ENCODE measurements at places on chromosomes 3 and 15.

- DNase-seq, result no peak
These were observed 13.4 kb upstream of the SCN10A start for GRCh38 chr3:38829404-38829803.

DNA sequence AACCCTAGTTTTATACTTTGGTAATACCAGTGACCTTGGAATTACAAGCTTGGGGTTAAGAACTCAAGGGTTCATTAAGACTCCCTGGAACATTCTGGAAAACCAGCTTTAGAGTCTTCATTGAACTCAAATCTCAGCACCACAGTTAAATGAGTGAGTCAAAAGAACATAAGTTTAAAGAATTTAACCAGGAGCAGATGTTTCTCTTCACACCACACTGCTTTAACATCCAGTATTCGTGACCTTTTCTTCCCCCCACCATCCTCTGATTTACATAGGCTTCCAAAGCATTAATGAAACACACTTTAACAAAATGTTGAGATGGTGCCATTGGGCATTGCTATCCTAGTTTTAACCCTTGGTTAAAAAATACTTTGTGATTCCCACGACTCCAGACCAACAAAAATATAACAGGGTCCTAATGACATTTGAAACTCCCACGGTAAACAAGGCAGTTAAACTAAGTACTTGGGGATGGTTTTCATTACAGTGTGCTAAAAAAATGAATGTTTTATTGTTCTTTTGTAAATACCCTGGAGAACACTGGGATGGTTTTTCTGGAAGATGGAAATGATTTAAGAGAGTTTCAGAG is 123.9 kb downstream of the OXNAD1 start:
- DNase-seq, result no peak

DNA sequence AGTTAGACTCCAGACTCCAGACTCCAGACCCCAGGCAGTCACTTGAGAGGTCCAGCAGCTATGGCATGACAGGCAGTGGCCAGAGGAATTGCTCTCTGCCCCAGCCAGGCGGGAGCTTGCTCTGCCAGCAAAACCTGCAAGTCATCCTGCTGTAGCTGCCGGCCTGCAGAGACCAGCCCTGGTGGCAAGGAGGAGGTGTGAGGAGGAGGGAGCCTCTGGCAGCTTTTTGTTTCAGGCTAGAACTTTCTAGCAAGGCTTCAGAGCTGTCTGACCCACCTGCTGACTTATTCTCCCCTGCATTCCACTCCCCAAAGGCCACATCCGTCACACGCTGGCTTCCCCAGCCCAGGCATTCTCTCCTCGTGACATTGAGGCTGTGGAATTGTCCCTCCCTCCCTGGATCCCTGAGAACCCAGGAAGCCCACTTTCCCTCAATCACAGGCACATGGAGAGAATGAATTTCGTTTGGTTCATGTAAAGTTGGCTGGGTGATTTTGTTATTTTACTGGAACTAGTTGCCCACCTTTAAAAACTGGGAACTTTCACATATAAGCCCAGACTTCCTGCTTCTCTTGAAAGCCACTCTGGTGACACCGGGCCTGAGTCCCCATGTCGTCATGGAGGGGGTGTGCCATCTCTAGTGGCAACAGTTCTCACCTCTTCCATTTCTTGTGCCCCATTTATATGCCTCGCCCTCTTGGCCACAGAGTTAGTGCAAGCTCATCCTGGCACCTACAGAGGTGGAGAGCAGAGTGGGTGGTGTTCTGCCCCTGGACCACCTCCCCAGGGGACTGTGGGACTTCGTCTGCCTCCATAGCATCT is 82.7 kb downstream of the ABHD5 start:
- no peak for DNase-seq

DNA sequence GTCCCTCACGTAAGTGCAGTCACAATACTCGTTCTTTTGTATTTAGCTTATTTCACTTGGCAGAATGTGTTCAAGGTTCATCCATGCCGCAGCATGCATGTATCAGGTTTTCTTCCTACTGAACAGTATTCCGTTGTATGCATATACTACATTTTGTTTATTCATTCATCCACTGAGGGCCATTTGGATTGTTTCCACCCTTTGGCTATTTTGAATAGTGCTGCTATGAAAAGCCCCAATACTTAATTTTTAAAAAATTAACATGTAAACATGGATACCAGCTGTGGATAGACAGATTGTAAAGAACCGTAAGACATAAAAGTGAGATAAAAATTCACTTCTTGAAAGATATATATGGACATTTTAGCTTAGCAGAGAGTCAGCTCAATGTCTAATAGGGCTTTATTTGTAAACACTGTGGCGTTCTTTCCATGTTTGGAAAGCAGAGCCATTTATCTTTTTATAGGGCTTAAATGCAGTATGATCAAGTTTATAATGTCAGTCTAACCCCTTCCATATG is 115.9 kb downstream of the VPS8 start:
- DNase-seq, result no peak

GRCh38 chr3:10753964-10754363 is 62.1 kb upstream of the SLC6A11 start:
- DNase-seq, result no peak

DNA sequence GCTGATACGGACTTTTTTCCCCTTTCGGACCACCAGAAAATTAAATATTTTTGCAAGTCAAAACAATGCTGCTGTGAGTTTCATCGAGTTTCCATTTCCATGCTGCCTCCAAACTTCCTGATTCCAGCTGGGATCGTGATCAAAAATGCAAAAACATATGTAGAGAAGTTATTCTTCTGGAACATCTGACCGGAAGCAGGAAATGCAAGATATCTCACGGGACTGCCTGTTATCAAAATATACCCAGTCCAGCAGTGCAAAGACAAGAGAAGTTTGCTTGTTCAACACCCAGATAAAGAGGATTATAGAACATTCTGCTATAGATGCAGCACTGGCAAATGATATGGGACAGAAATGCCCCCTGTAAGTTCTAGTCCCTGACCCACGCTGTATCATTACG is 726.7 kb upstream of the NR2F2 start:
- DNase-seq, result no peak

DNA sequence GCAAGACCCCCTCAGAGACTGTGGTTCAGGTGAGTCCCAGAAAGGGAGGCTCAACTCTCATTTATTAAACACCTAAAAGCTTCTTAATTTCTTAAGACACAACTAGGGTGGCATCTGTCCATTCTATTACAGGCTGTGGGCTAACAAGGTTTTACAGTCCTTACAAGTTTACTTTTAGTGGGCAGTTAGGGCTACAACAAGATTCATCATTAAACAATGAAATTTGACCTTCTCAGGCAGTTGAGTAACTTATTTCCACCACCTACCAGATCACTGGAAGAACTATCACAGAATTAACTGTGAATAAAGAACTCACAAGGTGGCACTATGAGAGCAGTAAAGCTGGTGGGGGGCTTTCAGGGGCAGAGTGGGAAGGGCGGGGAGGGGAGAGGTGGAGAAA is 132.6 kb downstream of the PLD1 start:
- no peak for DNase-seq

GRCh38 chr15:79366691-79367090 is 55.8 kb downstream of the TMED3 start:
- no peak for DNase-seq

GRCh38 chr3:122533931-122534334 is 19.2 kb upstream of the KPNA1 start:
- no peak for DNase-seq

DNA sequence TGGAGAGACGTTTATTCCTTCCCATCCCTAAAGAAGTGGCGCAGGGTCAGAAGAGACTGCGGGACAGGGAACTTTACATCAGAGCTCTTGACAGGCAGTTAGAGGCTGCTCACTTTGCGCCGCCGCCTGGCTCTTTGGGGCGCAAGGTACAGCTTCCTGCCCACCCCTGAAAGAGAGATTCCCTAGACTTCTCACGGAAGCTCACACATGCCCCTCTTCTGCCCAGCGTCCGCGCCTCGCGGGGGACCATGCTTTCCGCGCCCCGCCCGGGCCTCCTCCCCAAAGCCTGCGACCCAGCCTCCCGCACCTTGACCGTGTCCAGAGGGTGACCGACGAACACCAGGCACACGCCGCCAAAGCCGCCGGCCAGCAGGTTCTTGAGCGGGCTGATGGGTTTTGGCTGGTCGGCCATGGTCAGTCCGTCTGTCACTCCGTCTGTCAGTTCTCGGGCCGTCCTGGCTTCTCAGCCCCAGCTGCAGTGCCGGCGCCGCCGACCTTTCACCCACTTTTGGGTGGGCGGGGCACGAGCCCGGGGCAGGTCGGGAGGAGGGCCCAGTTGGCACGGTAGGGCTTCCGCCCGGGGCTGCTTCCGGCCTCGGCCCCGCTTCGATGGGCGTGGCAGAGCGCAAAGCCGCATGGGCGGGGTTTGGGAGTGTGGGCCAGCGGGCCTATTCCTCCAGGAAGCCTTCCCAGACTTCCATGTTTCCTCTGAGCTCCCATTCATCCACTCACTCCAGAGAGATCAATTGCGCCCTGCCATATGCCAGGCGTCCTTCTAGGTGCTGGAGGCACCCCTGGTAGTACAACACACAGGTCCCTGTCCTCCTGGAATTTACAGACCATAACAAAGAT is at the start of gene SLC25A20:
SLC25A20 (minus strand) TSS at position 500 of the 852 bp plus-strand sequence; CDS start at position 412, 88 bp downstream.
- DNase-seq, result peak; percentile 64

GRCh38 chr3:195352895-195353488 is 82.0 kb upstream of the XXYLT1 start:
- DNase-seq, result no peak

- DNase-seq, result no peak
These were observed 124.0 kb upstream of the STT3B start for GRCh38 chr3:31408720-31409119.

GRCh38 chr3:141335531-141336061 is 32.7 kb upstream of the ZBTB38 start:
- DNase-seq, result no peak

GRCh38 chr15:83435202-83435601 is 11.9 kb upstream of the SH3GL3 start:
- DNase-seq, result no peak

DNA sequence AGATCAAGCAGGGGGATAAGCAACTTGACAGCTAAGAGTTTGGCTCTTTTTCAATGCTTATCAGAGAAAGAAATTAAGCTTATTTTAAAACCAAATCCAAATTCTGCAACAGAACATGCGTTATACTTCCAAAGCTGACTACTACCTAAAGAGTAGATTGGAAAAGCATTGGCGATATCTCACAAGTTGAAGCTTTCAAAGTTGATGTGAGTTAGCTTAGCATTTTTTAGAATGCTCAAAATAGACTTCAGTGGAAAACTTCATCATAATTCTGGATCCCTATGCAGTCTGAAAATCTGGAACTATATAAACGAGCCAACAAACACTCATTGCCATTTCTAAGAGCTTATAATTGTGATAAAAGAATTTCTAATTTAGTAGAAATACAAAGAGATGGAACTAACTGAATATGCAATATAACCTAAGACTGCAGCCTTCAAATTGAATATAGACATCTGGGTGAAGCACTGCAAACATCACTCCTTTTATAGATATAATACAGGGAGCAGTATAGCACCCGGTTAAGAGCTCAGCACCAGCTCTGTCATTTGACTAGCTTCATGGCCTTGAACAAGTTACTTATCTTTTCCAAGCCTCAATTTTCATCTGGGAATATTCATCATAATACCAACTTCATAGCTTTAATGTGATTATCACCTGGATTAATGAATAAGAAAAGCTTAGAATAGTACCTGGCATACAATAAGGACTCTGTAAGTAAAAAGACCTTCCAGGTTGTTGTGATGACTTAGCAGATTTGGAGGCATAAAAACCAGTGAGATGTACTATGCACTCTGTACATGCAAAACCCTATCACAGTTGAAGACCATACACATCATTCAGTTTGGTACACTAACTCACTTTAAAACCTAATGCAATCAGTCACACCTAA is 242.7 kb upstream of the TTC14 start:
- DNase-seq, result no peak

- DNase-seq, result peak; percentile 73
These were observed 185.6 kb downstream of the APBA2 start for GRCh38 chr15:29071232-29071881.

GRCh38 chr3:146166415-146166821 is 5.4 kb upstream of the PLOD2 start:
- no peak for DNase-seq

DNA sequence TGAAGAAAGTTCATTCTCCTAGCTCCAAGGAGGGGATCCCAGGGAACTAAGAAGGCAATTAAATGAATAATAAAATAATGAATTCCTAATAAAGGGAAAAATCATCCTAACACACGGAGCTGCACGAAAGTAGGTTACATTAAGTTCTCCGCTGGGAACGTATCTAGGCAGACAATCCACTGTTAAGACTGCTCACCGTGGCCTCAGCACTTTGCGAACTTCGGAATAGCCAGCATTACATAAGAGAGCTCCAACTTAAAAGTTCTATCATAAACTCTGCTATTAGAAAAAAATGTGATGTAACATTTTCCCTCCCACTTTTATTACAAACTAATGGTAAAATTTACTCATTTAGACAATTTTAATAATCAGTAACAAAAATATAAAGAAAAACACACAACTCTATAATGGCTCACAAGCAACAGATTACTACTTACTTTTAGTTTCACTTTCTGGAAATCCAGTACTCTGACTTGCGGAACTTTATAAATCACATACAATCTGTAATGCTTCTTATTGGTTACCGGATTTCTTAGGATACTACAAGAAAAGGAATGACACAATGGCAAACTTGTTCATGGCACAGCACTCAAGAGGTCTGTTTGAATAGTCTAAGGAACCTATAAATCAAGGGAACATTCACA is 8.5 kb downstream of the SNRPA1 start:
- DNase-seq, result no peak

- DNase-seq, result no peak
These were observed 113.2 kb upstream of the MYO5C start for GRCh38 chr15:52408823-52409222.

DNA sequence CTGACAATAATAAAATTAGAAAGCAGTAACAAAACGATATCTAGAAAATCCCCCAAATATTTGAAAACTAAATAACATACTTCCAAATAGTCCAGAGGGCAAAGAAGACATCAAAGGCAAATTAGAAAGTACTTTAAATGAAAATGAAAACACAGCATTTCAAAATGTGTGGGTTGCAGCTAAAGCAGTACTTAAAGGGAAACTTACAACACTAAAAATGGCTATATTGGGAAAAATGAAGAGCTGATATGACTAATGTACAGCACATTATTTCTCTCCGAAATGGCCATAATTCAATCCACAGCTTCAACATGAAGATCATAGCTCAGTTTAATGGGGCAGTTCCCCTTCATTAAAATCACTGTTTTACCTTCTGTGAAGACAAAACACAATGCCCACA is 71.9 kb downstream of the FBXL22 start:
- no peak for DNase-seq

DNA sequence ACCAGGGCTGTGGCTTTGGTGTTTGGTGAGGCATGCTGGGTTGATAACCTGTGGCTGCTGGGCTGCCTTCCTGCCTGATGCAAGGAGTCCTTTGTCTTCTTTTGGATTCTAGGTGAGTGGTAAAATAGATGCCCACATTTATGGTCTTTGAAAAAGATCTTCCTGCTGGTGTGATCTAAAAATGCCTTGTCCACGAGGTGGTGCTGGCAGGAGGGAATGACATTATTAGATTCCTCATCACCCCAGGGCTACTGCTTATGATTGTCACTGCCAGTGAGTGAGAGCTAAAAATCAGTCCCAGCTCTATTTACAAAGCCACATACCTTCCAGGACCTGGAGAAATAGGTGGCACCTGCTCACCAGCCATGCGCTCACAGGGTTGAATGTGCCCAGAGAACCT is 355.5 kb upstream of the ROPN1 start:
- no peak for DNase-seq
